8988T (cell line): ENCODE measurements at places on chromosomes 6 and 20.
A peak's percentile ranks its signal among the peaks of the same experiment; 100 is the strongest.

DNA sequence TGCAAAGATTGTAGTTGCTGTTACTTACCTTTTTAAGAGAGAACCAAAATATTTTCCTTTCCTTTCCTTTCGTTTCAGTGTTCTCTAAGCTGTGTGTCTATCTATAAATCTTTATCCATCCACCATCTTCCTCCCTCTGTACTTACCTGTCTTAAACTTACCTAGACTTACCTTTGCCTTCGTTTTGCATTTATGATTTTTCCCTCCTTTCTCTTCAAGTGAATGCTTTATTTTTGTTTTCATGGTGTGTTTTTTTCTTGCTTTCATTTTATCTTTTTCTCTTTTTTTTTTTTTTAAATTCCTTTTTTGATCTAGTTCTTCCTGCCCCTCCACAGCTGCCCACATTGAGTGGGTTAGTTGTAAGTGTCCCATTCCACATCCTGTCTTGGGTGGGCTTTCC is 26.2 kb downstream of the ARID1B start:
- no peak for DNase-seq

DNA sequence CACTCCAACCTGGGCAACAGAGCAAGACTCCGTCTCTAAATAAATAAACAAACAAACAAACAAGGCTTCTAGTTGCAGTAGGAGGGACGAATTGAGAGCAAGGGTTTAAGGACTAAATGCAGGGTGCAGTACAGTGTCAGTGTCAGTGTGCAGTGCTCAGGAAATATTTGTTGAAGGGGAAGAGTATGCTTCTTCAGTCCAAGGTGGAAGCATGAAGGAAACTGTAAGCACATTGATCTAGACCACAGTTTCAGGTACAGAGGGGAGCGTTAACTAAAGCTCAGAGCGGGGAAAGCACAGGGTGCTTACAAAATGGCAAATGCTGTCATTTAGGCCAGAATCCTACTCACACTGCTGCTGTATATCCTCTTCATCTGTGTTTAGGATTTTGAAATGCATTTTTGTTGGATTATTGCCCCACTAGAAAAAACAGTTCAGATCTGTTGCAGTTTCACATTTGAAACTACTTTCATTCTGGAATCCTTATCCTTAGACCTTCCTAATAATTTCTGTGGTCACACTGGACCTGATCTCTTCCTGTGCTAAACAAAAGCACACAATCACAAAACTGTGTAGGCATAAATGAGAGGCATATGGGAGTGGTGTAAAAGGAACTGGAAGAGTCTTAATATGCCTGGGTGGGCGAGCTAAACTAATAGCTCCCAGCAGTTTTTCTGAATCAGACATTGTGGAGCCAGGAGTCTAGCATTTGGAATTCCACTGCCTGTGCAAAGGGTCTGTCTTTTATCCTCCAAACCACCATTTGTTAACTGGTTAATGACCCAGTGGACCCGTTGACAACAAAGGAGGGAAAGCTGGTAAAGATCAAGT is 41.4 kb downstream of the CBFA2T2 start:
- DNase-seq: no peak

GRCh38 chr6:145891565-145891964 is 72.6 kb downstream of the SHPRH start:
- no peak for DNase-seq

GRCh38 chr20:49892817-49893216 is 22.5 kb downstream of the SPATA2 start:
- no peak for DNase-seq

DNA sequence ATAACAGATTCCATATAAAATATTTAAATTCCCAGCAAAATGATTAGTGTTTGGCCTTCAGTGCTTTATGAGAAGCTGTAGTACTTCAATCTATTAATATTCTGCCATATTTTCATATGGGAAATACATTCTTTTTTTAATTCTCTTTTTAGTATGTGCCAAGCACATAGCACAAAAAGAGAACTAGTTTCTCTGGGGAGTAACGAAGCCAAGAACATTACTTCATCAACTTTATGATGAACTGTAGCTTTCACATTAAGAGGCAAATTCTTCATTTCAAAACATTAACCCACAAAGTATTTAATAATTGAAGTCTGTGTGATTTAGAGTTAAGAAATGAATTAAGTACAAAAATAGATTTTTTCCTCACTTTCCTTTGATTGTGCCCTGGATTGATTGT is 281.0 kb upstream of the EYS start:
- no peak for DNase-seq

DNA sequence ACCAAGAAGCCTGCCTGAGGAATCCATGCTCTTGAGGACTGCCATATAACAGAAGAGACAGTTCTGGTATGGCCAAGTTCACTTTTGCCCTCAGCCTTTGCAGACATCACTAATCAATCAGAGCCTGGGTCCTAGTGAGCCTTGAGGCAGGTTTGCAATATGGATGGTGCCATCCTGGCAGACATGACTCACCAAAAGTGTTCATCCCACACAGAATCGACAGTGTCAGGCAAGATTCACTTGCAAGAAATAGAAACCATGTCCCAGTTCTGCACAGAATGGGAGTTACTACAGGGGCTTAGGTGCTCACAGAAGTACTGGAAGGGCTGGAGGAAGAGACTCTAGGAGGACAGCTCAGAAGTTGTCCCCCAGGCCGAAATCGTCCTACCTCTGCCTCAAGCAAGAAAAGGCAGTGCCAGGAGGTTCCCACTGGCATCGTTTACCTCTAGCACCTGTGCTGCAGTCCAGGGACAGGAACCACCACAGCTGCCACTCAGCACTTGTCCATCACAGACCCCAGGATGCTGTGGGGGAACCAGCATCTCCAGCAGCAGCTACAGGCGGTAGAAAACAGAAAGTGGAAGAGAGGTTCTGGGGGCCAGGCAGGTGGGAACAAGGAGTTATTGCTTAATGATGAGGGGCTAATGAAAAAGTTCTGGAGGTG is 42.6 kb upstream of the PHACTR3 start:
- DNase-seq: no peak

DNA sequence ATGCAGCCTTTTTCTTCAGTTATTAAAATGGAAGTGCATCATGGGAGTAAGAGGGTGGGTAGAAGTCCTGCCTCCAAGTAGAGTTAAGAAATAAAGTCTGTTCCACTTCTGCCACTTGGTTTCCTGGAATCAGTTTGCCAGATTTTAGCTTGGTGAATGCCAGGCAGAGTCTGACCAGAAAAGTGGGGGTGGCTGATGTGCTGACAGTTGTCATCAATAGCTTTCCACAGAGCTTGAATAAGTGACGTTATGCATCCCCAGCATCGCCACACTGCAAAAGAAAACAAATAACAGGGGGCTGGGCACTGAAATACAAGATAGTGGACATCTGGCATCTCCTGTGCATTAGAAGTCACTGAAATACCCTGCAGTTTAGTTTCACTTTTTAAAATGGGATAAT is 30.8 kb upstream of the CEP162 start:
- no peak for DNase-seq

DNA sequence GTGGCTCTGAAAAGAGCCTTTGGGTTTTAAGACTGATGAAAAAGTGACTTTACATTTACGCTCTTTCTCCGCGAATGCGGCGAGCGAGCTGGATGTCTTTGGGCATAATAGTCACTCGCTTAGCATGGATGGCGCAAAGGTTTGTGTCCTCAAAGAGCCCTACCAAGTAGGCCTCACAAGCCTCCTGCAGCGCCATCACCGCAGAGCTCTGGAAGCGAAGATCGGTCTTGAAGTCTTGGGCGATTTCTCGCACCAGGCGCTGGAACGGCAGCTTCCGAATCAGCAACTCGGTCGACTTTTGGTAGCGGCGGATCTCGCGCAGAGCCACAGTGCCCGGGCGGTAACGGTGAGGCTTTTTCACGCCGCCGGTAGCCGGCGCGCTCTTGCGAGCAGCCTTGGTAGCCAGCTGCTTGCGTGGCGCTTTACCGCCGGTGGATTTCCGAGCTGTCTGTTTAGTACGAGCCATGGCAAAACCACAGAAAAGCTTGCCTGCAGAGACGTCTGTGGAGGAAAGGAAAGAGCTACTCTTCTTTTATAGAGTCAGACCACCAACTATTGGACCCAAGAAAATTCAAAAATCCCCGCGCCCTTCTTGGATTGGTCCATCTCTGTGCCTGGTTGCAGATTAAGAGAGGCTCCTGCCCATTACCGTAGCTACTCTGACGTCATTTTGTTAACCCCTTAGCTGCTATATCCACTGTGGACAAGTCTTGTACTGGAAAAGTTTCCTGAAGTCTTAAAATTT is 55.5 kb upstream of the HFE start:
- DNase-seq: peak; percentile 64

DNA sequence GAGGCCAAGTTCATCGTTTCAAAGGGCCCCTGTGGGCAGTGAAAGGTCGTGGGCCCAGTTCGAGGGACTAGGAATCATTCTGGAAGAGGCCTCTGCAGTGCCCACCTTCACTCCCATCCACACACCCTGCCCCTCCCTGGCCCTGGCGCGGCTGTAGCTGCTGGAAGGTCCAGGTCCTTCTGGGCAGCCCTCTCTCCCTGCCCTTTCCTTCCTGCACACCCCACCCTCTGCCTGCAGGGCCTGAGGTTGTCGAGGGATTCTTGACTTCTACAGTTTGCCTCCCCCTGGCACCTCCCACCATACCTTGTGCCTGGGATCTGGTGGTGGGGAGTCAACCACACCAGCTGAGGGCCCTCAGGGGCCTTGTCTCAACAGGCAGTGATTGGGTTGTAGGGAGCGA is 4.5 kb upstream of the MYT1 start:
- no peak for DNase-seq

DNA sequence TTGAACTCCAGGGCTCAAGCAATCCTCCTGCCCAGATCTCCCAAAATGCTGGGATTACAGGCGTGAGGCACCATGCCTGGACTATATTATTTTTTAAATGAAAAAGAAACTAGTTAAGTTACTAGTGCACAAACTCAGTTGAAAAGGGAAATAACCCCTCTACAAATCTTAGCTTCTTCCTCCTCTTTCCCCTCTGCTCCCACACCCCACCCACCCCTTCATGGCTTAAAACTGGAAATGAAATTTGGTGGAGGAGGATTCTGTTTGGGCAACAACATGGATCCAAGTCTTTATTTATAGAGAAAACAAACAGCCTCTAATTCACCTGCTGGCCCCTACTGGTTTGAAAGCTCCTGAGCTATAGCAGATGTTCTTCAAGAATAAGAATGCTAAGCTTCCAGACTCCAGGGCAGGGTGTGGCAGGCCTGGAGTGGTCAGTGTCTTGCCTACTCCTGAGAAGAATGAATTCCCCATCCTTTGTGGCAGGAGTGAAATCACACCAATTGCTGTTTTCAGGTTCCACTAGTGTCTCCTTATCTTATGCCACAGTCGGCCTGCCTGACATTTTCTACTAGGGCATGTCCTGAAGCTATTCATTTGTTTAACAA is 73.5 kb downstream of the ZFP64 start:
- DNase-seq: no peak

DNA sequence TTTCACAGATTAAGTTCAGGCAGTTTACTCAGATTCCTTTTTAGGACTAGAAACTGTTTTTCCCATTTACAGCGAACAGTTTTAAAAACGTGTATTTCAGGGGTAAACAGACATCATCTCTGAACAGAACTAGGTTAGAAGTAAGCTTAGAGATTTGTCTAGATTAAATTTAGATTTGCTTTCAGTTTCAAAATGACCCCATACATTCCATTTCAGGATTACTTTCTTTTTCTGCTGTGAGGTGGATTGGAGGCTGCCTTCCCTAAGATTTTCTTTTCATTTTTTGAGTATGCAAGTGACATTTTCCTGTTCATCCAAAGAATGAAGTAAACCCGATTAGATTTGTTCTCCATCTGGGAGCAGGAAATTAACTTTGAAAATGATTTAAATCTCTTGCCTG is 747.2 kb downstream of the KHDRBS2 start:
- no peak for DNase-seq
